ENCODE measurements at places on chromosomes 6 and 20.

GRCh38 chr6:152368751-152369624 lies 268.2 kb downstream of the SYNE1 start:
- DNase-seq: no peak

DNA sequence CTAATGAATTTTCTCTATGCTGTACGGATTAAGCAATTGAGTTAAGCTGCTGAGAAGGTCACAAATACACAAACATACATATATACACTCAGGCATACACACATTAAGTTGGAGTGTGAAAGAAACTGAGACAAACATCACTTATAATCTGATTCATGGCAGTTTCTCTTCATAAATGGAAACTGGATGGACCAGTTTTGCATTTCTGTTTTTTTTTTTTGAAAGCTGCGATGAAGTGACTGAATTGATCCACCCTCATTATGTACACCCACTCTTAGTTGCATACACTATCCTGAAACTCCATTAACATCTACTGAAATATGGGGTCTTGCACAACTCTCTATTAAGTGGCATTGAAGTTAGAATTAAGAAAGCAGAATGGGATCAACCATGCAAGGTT lies 32.9 kb upstream of the TENT5A start:
- DNase-seq: no peak

DNA sequence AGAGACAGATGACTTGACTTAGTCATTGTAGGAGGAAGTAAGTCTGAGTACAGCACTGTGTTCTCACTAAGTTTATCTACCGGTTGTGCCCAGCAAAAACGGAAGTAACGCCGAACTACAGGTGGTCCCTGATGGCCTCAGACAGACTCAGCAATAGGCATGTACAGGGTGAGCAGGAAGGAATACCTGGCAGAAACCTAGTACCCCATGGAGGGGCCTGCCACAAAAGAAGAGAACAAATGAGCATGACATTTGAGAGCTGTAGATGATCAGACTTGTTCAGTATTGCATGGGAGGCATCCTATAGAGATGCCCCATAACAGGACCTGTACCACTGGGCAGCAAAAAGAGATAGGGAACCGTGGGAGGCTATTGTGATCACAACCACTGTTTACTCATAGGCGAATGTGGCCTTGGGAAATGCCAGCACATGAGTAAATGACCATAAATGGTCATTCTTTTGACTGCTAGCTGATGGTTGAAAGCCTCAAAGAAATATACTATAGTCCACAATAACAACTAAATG lies 106.4 kb upstream of the TAB2 start:
- peak; percentile 39 for DNase-seq

DNA sequence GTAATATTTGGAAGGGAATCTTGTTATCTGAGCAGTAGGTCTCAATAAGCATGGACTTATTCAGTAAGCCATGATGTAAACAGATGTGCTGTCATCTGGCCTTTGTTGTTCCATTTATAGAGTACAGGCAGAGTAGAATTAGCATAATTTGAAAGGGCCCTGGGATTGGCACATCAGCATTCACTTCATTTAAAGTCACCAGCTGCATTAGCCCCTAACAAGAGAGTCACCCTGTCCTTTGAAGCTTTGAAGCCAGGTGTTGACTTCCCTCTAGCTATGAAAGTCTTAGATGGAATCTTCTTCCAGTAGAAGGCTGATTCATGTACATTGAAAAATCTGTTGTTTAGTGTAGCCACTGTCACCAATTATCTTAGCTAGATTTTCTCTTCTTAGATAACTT lies 95.9 kb downstream of the ANKRD6 start:
- no peak for DNase-seq

GRCh38 chr20:23605867-23606651 lies at the start of gene CST9:
TSS of gene CST9 (minus strand) at chr20:23605917. CDS start at chr20:23605864, 53 bp downstream.
- no peak for DNase-seq

- DNase-seq: no peak
Measured at GRCh38 chr6:10687582-10687981, 6.8 kb downstream of the C6orf52 start.

GRCh38 chr6:33136310-33136900 lies 55.9 kb downstream of the COL11A2 start:
- no peak for DNase-seq

DNA sequence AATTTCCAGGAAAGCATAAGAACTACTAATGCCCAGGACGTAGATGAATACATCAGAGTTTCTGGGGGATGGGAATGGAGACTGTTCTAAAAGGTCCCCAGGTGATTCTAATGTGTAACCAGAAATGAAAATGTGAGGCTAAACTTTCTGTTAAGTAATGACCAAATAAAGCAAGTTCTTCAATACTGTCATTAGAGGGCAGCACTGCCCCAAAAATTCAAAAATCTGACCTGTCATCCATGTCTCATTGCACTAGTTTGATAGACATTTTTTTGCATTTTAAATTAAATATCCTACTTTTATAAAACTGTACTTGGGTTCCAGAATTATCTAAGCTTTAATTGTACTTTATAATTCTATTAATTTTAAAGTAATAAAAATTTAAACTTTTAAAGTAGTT lies 94.9 kb downstream of the RFX6 start:
- DNase-seq: peak; percentile 11

DNA sequence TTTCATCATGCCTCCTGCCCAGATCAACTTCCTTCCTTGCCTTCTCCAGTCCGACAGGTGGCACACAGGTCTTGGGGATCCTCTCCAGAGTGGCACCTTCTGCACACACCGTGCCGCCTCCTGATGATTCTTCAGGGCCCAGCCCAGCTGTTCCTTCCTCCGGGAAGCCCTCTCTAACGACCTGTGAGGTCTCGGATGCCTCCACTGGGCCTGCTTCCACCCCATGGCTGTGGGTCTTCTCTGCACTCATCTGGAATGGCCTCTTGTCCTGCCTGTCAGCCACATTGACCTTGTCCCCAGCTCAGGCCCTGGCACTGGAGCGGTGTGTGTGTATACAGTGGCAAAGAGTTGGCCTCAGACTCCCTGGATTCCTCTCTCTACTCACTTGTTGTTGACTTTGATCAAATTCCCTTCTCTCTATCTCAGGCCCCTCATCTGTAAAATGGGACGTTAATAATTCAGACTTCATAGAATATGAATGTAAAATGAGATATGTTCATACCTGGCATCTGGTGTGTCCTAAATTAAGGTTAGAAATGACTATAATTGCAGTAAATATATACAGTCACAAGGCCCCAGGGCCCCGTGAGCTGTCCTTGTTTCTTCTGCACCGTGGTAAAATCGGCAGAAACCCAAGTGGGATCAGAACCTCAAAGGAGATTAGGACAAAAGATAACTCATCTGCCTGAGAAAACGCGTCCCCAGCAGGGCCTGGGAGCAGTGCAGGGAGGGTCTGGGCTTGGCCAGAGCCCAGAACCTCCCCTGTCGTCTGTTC lies 1.5 kb downstream of the FAM210B start:
- no peak for DNase-seq

GRCh38 chr20:50242863-50243609 lies 52.4 kb downstream of the CEBPB start:
- DNase-seq: no peak

GRCh38 chr20:41334036-41334435 lies 6.6 kb upstream of the LPIN3 start:
- DNase-seq: no peak
